ENCODE measurements at places on chromosomes 1 and 21. TPM values are rescaled to one million over a fixed set of nuclear protein-coding genes. Genes with fewer than 3 reads are reported as not detected.
A peak's percentile ranks its signal among the peaks of the same experiment; 100 is the strongest.

ADORA3 gene
- 4.7 TPM for total RNA-seq

GRCh38 chr1:8002921-8003320 is 23.2 kb downstream of the ERRFI1 start:
- no peak for DNase-seq

DNA sequence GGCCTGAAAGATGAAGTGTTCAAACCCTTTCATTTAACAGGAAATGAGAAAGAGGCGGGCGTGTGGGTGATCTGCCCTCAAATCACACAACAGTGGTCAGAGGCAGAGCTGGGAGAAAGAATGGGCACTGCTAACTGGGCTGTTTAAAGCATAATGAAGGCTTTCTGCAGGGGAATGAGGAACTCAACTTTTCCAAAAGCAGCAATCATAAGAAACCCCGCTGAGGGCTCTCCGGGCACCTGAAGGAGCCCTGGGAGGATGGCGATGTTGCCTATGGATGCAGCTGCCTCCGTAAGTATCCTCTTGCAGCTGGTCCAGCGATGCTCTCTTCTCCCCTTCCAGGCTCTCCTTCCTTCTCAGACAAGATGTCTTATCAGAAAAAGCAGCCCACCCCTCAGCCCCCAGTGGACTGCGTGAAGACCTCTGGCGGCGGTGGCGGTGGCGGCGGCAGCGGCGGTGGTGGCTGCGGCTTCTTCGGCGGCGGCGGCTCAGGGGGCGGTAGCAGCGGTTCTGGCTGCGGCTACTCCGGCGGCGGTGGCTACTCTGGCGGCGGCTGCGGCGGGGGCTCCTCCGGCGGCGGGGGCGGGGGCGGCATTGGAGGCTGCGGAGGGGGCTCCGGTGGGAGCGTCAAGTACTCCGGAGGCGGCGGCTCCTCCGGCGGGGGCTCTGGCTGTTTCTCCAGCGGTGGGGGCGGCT is 1.2 kb downstream of the LORICRIN start:
- DNase-seq = peak; percentile 7

CD1E gene
- total RNA-seq = not detected

GRCh38 chr1:160081261-160081936 is at the start of gene KCNJ9:
KCNJ9 (plus strand) TSS chr1:160081538; CDS start chr1:160084031, 2,493 bp downstream.
- DNase-seq = no peak

LRRC71 gene
- total RNA-seq = not detected

DNA sequence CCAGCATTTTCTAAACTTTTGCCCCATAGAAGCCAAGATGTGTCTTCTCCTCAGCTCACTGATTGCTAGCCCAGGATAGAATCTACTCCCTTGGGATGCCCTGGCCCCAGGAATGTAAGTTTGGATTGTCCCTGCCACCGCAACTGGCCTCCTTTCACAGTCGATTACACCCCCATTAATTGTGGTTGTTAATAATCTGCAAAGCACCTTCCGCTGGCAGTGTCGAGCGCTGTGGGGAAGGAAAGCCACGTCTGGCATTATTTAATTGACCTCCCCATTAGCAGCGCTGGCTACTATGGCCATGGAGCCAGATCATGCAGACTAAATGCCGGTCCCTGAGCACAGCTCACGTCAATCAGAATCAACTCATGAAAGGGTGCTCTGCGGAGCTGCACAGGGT is 597.3 kb upstream of the PLXNA2 start:
- no peak for DNase-seq

DNA sequence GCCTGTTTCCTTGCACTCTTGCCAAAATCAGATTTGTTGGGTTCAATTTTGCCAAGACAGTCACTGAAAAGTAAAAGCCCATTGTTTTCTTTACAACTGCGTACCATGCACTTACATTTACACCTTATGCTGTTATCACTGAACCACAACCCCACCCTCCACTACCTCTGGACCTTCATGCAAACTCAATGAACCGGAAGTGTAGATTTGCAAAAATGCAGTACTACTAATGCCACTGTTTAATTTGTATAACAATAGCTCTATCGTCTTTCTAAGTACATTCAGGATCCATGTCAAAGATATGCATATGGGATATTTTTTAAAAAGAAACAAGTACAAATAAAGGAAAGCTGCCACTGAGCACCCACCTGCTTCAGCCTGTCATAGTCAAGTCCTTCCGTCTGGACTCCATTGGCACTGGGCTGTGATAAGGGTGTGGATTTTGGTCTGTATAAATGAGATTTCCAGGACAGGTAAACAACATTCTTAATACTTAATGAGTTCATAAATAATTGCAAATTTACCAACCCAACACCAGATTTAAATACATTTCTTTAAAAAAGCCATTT is 72.9 kb upstream of the LBR start:
- no peak for DNase-seq

- no peak for DNase-seq
These were observed 129.5 kb upstream of the ERRFI1 start for GRCh38 chr1:8155528-8156186.

GRCh38 chr1:179206812-179207211 is 22.7 kb downstream of the ABL2 start:
- no peak for DNase-seq

- no peak for DNase-seq
These were observed 24.2 kb upstream of the PHGDH start for GRCh38 chr1:119687434-119688079.

IFNLR1 gene
- total RNA-seq = 11.3 TPM

DNA sequence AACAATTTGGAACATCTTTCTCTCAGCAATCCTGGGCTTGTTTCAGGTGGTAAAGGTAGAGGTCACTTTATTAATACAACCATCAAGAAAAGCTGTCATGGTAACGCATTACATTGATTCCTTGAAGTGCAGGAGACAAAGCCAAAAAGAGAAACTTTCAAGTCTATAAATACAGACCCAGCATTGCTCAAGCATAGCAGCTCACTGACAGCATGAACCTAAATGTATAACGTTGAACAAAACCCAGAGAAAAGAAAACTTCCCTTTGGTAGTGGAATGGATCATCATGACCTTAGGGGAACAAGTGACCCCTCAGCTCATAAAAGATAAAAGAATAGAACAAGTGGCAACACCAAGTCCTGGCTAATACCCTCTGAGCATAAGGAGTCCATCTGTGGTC is 332.2 kb downstream of the NTNG1 start:
- no peak for DNase-seq

CRYAA gene
- total RNA-seq = not detected

CACHD1 gene
- total RNA-seq = 2.6 TPM

TCHH gene
- 0.06 TPM for total RNA-seq

GRCh38 chr1:160625725-160626498 is 20.9 kb downstream of the SLAMF1 start:
- DNase-seq = no peak

DNA sequence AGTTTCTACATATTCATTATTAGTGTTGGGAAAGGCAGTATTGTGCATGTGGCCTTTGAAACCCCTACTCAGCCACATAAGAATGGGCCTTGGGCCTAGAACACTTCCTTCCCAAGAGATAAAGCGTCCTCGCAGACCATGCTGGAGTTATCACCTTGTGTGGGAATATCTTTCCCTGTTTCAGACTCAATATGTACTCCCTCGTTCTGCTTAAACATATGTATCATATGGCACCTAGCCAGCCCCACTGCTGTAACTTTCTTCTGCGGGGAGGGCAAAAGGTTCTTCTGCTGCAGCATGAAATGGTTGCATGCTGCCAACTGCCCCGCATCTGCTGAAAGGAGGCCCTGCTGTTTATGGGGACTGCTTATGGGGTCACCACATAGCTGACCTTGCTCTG is 92.0 kb downstream of the CRB1 start:
- DNase-seq = no peak

- DNase-seq = no peak
These were observed 123.3 kb upstream of the USP24 start for GRCh38 chr1:55338448-55338820.

- DNase-seq = no peak
These were observed 71.8 kb upstream of the SPATA6 start for GRCh38 chr1:48543854-48544253.

IVL gene
- total RNA-seq = not detected

- DNase-seq = no peak
These were observed 452.3 kb downstream of the OMA1 start for GRCh38 chr1:58094221-58094620.

DNA sequence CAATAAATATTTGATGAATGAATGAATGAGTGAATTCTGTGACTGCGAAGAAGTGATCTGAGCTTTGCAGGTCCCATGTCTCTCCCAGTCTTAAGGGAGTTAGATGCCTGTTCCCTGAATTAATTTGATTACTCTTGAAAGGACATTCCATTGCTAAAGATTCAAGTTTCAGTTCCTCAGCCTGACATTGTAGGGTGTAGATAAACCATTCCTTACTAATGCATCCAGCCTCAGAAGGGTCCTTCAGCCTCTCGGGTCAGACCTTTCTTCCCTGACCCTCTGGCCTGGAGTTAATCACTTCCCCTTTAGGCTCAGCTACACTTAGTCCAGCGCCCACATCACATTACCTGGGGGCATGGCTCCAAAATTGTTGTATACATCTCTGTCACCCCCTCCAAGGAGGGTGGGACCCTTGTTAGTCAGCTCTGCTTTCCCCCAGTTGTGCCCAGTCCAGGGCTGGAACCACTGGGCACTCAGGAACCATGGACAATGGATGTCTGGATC is 2.6 kb downstream of the INSRR start:
- DNase-seq = no peak

GRCh38 chr1:228810878-228811711 is 75.8 kb downstream of the RHOU start:
- DNase-seq = no peak

GRCh38 chr1:9368356-9368755 is 75.7 kb downstream of the SPSB1 start:
- DNase-seq = no peak

- no peak for DNase-seq
These were observed 94.8 kb downstream of the DSCAM start for GRCh38 chr21:40752125-40752524.

DNA sequence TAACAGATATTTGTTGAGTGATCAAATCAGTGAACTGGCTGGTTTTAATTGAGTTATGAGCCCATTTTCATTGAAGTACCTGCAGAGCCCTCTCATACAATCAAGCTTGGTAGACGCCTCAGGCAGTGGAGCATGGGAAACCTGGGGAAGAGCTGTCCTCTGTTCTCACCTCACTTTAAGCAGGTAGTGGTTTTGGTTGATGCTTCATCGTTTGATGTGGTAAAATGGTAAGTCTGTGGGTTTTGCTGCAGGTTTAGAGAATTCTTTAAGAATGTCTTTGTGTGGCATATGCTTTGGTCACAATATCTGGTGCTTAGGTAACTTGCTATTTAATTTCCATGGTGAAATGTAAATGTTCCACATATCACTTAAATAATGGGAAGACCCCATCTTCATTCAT is 10.0 kb downstream of the LAMC1 start:
- DNase-seq = no peak

DNA sequence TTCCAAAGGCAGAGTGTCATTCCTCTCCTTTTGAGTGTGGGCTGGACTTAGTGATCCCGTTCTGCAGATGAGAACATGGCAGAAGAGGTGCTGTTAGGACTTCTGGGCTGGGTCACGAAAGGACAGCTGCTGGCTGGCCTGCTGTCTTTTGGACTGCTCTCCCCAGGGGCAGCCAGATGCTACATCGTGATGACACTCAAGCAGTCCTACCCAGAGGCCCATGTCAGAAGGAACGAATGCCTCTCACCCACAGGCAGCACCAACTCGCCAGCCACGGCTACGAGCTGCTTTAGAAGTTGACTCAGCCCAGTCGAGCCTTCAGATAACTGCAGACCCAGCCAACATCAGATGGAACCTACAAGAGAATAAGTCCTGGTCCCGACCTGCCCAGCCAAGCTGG is 156.5 kb downstream of the KCNJ6 start:
- no peak for DNase-seq

ABCA4 gene
- 1.2 TPM for total RNA-seq

FCRL4 gene
- not detected for total RNA-seq

CYP4A22 gene
- not detected for total RNA-seq

PRRX1 gene
- 3.0 TPM for total RNA-seq

GRCh38 chr21:45427331-45428271 is 22.6 kb downstream of the COL18A1 start:
- DNase-seq = peak; percentile 61

DNA sequence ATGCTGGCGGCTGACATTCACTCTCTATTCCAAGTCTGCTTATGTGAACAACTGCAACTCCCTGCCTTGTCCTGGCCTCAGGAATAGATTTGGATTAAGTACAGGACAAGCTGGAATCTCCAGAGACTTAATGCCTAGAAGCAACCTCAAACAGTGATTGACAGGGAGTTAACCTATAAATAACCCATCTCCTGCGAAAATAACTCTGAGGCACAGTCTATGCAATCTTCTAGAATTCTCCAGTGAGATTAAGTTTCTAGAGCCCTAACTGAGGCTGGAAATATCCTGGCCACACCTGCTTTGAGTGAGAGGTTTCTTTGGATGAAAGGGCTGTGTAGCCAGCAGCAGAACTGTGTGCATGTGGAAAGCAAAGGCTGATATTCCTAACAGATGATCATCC is 25.3 kb upstream of the ATP1A1 start:
- no peak for DNase-seq

SEMA4A gene
- 3.5 TPM for total RNA-seq

DNA sequence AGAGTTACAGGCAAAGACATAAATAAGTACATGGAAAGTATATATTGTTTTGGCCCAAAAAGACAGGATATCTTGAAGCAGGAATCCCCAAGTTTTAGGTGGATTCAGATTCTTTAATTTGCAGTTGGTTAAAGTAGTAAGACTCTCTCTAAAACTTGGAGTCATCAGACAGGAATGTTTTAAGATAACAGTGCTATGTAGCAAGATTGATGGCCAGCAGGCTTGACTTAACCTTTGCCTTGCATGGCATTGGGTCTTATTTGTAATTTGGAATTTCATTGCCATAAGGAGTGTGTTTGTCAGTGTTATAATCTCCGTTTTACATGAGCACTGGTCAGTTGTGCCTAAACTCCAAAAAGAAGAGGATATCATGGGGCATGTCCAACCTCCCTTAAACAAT is 727.6 kb upstream of the CHRM3 start:
- DNase-seq = no peak

DNA sequence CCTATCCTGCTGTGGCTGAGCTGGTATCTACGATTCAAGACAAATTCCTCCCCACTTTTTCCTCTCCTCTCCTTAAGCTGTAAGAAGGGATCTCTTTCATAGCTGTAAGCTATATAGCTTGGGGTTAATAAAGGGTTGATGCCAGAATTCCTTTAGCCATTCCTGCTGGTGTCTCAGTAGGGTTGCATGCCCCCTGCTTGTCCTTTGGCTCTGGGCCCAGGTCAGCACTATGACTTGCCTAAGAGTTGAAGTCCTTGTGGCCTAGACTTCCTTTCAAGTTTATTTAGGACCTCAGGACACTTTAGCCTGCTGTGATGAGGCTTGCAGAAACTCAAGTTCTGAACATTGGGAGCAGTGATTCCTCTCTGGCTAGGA is 270.0 kb downstream of the AMY1C start:
- no peak for DNase-seq

Data from left colon (tissue), 2 donors.